T-helper 2 cell (primary cell): ENCODE measurements at places on chromosomes 3 and 15.

GRCh38 chr3:73222126-73222525, 160.7 kb downstream of the EBLN2 start:
- DNase-seq, result no peak

DNA sequence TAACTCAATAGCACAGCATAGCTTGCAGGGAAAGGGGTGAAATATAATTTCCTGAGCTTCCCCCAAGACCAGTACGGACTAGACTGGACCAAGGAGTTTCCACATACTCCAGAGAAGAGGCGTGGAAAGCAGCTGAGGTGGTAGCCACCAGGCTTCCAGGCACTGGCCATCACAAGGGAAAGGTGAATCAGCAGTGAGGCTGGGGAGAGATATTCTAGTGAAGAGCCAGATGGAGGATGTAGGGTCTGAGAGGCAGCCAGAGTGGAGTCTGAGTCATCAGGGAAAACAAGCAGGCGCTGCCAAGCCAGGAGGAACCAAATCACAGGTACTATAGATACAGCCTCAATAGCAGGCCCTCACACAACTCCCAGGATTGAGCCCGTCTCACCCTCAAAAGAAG, 9.6 kb upstream of the RASA2 start:
- DNase-seq, result no peak

GRCh38 chr15:57147621-57148020, 228.7 kb upstream of the CGNL1 start:
- DNase-seq, result no peak

GRCh38 chr3:4449043-4449805, 17.8 kb downstream of the SUMF1 start:
- no peak for DNase-seq

DNA sequence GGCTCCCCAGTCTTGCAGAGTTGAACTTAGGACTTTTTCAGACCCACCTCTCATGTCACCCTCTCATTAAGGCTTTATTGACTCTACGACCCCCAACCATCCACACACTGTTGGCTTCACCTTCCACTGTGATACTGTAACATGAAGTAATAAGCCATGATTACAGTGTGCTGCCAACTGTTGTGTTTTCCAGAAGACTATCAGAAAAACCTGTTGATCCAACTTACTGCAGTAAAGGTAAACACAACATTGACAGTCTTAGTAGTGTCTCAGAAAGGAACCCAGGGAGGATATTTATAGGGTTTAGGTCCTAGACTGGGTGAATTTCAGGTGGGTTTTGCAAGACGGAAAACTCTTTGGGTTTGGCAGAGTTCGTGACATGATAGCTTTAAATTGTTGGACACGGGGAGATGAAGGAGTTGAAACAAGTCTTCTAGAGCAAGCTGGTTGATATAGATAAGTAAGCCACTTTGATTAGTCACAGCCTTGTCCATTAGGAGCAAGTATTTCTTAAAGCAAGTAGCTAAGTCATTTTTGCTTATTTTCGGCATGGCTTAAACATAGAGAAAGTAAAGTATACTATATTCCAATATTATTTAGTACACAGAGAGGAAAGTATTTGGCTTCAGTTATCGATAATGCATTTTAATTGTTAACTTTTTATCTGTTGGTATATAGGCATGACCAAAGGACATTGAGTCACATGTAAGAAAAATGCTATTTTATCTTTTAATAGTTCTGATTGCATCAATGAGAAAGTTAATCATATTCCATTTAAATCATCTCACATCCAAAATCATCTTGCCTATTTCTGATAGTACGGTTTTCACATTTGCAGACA, 2.4 kb upstream of the COL6A5 start:
- no peak for DNase-seq

DNA sequence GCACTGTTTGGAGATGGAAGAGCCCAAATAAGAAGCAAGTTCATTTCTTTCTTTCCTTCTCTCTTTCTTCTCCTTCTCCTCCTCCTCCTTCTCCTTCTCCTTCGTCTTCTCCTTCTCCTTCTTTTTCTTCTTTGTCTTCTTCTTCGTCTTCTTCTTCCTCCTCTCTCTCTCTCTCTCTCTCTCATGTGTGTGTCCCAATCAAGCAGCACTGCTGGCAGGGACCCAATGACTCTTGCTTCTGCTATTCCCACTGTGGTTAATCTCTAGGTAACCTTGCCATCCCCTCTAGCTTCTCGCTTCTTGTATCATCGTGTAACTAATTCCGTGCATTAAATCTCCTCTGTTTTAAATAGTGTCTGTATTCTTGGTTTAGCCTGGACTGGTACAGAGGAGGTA, 26.1 kb upstream of the ZNF280D start:
- DNase-seq, result no peak

DNA sequence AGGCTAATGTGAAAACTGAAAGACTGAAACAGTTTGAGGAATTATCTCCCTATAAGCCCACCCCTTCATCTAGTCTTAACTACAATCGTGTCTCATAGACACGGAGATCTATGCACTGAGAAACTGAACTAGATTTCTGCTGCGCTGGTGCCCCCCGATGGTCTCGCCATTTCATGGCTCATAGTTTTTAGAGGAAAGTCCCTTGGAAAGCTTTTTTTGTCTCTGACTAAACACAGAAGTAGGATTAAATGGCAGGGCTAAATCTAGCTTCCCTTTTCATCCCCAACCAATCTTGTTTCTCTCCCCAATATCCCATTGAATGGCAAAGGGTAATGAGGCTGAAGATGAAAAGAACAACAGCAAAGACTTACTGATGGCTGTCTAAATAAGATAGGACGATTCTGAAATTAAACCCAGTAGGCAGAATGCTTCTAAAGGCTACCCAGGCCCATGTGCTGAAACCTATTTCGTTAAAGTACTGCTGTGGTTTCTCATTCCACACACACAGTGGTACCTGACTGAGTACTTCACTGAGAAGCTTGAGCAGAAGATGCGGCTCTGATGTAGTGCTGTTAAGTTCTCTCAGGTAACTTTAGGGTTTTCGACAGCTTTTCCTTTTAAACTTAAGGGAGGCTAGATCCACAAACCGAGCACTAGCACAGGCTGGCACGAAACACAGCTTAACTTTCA, 142.7 kb downstream of the GADL1 start:
- DNase-seq, result peak; percentile 17

GRCh38 chr15:90879730-90880366, 4.5 kb upstream of the FES start:
- no peak for DNase-seq
